Nephron progenitor cell (in vitro differentiated cells): ENCODE measurements at places on chromosomes 2 and 18.
A peak's percentile ranks its signal among the peaks of the same experiment; 100 is the strongest.

DNA sequence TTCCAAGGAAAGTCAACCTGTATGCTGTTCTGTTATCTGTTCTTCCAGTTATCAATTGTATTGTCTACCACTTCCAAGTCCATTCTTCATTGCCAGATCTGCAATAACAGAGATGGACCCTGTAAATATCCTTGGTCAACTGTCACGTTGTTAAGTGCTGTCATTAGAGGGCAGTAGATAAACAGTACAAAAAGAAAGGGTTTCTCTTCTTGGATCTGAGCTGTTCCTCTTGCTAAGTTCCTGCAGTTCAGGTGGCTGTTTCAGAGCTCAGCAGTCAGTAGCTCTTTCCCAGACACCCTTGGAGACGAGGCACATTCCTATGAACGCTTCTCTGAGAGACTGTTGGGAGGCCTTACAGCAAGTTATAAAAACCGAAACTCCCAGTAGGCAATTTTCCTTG lies 957.1 kb upstream of the CHAC2 start:
- no peak for DNase-seq

- no peak for DNase-seq
These were observed 42.1 kb downstream of the NHEJ1 start for GRCh38 chr2:219118504-219118903.

- DNase-seq, result no peak
These were observed 120.2 kb upstream of the ZNF516 start for GRCh38 chr18:76615065-76615733.

DNA sequence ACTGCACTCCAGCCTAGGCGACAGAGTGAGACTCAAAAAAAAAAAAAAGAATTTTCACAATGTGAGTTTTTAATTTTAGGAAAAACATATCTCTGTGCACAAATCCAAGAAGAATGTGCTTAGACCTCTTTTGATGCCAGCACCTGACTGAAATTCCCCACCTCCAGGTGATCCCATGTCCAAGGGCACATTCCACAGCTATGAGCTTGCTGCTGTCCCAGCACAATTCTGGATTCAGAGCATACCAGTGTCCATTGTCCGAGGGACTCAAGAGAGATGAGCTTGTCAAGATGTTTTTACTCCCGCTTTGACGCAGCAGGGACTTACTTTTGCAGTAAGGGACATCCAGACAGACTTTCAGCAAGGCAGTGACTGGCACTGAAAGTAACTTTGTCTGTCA lies 489.1 kb upstream of the ACVR2A start:
- no peak for DNase-seq

- no peak for DNase-seq
These were observed 24.0 kb upstream of the PAIP2B start for GRCh38 chr2:71250935-71251334.

GRCh38 chr18:43283299-43283698 lies 6.0 kb upstream of the SYT4 start:
- no peak for DNase-seq

DNA sequence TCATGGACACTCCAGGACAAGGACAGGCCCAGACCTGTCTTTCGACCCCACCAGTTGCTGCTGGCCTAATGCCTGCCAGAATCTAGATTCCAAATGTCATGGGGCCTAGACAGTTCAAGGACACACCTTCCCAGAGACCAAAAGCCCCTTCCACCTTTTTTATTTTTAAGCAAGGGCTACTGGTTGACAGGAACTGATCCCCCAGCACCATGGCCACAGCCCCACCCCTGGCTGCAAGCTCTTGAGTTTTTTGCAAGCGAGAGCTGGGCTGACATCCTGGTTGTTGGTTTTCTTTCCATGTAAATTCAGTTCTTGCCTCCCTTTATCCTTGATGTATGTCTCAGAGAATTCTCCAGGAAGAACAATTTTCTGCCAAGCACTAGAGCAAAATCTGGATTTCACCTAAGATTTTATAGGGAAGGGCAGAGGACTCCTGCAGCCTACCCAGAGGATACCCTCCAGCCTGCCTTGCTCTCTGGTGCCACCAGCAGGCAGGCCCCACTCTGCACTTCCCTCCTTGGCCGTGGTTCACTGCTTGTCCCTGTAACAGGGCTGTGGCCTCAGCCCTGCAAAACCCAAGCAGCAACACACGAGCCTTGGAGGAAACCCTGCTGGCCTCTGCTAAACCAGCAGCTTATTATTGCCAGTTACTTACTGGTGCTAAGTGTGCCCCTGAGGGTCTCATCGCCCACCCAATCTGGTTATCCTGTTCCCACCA lies 97.7 kb downstream of the TWIST2 start:
- DNase-seq, result peak; percentile 52

- DNase-seq, result no peak
These were observed 246.8 kb upstream of the RAB6C start for GRCh38 chr2:129732630-129733026.
